ENCODE measurements at places on chromosomes 3 and 15. TPM values are rescaled to one million over a fixed set of nuclear protein-coding genes. Genes with fewer than 3 reads are reported as not detected.

Gene ATP1B3
- total RNA-seq: 39.7 TPM

Gene RHOV
- not detected for total RNA-seq

Gene AGBL1
- not detected for total RNA-seq

- no peak for DNase-seq
Observed at GRCh38 chr15:40688932-40689799, 5.8 kb upstream of the RAD51 start.

DNA sequence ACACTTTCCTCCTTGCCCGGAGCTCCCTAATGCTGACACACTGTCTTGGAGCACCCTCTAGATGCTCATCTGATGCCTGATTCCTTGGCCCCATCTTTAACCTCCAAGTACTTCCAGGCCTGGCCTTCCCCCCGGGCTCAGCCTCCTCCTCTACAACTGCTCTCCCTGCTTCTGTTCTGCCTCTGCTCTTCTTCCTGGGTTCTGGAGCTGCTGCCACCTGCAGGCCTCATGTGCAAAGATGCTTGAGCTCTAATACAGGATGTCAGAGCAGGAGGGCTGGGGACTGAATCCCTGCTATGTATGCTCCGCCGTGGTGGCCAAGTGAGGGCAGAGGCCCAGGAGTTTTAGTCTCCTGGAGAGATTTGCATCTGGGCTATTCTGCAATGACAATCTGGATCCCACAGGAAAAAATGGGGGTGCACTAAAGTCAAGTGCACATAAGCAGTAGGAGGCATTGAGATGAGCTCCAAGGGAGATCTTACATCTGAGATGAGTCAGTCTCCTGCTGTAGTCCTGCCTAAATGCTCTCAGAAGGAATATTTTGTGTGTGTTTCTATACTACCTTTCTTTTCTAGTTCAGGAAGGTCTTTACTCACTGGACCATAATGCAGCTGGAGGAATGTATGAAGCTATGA lies 296.3 kb downstream of the UACA start:
- DNase-seq: no peak

DNA sequence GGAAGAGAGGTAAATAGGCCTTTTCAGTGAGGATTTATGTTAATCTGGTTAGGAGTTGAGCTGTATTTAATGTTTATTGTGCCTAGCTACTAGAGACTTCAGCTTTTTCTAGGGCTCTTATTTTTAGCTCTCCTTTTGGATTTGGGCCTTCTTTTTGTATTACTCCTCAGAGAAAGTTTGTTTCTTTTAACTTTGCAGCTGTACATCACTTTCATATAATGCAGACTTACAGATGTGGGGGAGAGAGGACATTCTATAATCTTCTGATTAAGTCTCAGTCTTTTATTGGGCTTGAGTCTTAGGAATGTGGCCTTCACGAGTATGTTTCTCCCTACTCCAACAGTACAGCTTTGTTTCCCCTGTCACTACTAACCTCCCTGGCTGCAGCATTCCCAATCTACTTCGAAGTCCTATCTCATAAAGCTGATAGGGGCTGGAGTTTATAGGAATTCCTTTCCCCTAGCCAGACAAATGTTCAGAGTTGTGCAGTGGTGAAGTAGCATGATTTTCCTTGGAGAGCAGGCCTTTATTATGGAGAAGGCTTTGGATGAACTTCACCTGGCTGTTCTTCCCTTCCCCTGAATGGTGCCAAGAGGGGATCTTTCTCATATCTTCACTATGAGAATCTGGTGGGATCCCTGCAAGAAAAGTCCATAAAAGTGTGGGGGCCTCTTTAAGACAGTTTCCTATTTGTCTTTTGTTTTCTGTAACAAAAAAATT lies 82.2 kb upstream of the CBLB start:
- DNase-seq: no peak

GRCh38 chr3:94036909-94037507 lies 8.6 kb upstream of the STX19 start:
- no peak for DNase-seq

- DNase-seq: no peak
Observed at GRCh38 chr3:11186771-11187191, 32.5 kb downstream of the HRH1 start.

DNA sequence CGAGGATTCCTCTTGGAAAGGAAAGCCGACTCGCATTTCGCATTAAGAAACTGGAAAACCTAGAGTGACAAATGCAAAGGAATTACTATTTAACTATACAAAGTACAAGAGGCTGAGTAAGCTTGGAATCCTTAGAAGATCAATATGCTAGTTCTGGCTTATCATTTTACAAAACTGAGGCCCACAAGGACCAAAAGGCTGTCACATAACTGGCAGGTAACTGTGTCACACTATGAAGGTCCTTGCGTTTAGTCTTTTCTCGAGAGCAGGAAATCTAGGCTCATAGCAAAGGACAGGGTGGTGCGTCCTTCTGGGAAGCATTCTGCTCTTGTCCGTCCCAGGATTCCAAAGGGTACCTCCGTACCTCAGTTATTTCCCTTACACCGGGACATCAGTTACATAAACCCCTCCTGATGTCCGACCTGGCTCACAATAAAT lies 629 bp downstream of the RPL24 start:
- no peak for DNase-seq

GRCh38 chr15:67178569-67179210 lies 75.8 kb downstream of the AAGAB start:
- DNase-seq: no peak

- no peak for DNase-seq
Observed at GRCh38 chr15:70212286-70212962, 114.7 kb upstream of the TLE3 start.

GRCh38 chr15:33968224-33968623 lies at the start of gene CHRM5:
CHRM5 (plus strand) TSS chr15:33968497; CDS start chr15:34062718, 94,221 bp downstream.
- DNase-seq: no peak

- no peak for DNase-seq
Observed at GRCh38 chr3:108887121-108887520, 64.5 kb downstream of the TRAT1 start.

DNA sequence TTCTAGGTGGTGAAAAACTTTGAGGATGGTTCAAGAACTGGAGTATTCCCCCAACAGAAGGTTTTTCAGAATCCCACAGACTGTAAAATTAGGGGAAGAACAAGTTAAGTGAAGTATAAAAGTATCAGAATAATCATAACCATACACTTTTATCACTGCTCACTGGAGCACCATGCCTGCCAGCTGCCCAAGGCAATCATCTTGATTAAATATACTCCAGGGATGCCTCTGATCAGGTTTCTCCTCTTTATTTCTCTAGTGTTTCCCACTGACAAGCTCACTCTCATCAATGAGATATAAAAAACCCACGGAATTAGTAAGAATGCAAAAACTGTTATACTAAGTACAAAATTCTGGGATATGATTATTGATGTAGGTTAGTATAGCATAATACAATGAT lies 108.0 kb downstream of the STAG1 start:
- DNase-seq: no peak

DNA sequence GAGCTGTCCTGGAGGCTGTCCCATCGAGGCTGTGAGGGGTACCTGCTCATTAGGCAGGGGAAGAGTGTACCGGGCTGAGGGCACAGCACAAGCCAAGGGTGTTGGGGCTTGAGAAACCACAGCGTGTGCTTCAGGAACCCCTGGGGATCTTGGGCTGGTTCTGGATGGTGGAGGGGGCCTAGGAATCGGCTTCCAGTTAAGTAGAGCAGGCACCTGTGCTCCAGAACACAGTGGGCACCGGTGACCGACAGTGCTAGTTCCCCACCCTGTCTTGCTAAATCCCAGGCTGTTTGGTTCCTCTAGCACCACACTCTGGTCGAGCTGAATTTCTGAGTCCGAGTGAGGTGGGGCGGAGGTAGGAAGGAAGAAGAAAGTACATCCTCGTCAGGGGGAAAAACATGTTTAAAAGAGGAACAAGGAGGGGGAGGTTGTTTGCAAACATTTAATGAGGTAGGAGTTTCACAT lies 29.1 kb downstream of the SLC6A6 start:
- no peak for DNase-seq

GRCh38 chr3:36215241-36215640 lies 165.1 kb upstream of the STAC start:
- DNase-seq: no peak

GRCh38 chr3:188568736-188569135 lies 414.8 kb downstream of the LPP start:
- DNase-seq: no peak

DNA sequence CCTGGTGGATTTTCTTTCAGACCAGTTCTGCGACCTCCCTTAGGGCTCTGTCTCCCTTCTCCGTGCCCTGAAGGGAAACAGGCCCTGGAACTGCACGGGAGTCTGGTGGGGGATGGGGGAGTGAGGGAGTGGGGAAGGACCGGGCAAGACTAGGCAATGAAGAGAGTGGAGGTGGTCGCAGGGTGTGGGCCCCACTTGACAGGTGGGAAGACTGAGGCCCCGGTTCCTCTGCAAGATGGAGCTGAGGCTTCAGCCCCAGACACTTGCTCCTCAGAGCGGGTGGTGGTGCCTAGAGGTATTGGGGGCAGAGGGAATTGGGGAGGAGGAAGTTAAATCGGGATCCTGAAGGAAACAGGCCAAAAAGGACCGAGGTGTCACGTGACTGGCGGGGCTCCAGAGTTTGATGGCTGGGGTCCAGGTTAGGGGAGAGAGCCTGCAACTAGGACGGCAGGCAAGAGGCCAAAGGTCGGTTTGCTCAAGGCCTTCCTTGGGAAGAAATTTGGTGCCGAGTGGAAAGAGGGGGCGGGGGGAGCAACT lies 597 bp upstream of the CAMK1 start:
- DNase-seq: peak; percentile 93

GRCh38 chr15:35481992-35482391 lies 64.0 kb downstream of the DPH6 start:
- no peak for DNase-seq

DNA sequence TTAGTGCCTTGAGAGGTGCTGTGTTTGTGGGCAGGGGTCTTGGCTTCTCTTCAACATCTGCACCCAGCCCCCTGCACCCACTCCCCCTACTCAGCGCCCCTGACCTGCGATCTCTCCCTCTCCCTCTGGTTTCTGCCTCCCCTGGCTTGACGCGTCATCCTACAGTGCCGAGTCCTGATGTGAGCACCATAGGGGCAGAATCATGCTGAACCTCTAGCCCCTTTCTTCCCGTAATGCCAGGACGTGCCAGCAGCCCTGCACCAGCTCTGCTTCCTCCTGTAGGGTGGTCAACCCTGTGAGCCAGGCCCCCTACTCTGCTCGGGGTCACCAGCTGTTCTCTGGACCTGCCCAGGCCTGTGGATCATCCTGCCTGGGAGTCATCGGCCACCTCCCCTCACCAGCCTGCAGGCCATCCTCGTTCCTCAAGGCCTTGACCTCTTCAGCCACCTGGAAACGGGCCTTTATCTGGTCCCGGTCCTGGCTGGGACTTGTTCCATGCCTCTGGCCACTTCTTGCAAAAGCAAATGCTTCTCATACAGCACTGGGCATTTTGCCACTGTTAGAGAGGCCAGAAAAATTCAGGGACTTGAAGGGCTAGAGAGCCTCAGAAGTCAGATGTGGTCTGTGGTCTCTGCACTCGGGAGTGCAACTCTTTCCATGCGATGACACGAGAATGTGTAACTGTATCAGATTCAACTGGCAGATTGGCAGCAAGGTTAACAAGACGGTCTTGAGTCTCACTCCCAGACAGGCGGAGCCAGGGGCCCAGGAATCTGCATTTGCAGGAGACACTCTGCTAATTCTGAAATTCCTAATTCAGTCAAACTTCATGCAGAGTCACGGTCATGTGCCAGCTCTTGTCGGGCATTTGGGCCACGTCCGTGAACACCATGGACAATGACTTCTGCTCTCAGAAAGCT lies 16.7 kb upstream of the KLF15 start:
- no peak for DNase-seq

- no peak for DNase-seq
Observed at GRCh38 chr3:56795829-56796185, 5.9 kb downstream of the ARHGEF3 start.

DNA sequence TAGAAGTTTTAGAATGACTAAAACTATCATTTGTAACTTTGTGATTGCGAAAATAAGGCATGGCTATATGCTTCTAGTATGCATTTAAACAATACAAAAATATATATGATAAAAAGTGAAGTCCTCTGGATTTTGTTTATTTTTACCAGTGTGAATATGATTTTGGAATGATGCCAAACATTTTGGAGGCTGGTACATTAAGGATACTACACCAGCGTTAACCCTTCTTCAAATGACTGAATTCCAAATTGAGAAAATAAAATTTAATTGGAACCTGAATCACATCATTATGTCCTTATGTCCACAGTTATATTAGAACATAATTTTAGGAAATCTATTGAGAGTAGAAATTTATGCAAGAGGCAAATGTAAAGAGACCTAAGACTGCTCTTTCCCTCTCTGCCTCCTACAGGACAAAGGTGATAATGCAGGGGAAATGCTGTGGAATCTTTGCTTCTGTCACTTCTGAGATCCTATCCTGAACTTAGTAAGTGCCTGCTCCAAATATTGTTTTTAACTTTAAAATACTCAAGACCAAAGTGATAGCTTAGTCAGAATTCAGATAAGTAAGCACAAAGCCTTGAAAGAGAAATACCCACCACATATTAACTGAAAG lies 121.1 kb upstream of the NANOGP8 start:
- DNase-seq: no peak

GRCh38 chr15:75532413-75533250 lies 46.5 kb downstream of the PTPN9 start:
- no peak for DNase-seq

Data from Right ventricle myocardium inferior (tissue), 1 donor.